ENCODE measurements at places on chromosomes 16 and 17.

DNA sequence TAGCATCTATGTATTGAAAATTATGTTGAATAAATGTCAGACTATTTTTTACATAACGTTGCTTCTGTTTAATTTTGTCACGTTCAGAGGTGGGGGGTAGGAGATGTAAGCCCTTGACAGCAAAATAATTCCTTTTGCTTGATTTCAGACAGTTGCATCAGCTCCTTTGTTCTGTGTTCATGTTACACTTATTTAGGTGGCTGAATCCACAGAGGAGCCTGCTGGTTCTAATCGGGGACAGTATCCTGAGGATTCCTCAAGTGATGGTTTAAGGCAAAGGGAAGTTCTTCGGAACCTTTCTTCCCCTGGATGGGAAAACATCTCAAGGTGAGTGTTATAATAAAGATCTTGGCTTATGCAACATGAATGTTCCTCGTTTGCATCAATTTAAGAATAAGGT is 4.5 kb downstream of the HERPUD1 start:
- DNase-seq = no peak

GRCh38 chr16:79264237-79265109 is 336.1 kb downstream of the MAF start:
- no peak for DNase-seq

DNA sequence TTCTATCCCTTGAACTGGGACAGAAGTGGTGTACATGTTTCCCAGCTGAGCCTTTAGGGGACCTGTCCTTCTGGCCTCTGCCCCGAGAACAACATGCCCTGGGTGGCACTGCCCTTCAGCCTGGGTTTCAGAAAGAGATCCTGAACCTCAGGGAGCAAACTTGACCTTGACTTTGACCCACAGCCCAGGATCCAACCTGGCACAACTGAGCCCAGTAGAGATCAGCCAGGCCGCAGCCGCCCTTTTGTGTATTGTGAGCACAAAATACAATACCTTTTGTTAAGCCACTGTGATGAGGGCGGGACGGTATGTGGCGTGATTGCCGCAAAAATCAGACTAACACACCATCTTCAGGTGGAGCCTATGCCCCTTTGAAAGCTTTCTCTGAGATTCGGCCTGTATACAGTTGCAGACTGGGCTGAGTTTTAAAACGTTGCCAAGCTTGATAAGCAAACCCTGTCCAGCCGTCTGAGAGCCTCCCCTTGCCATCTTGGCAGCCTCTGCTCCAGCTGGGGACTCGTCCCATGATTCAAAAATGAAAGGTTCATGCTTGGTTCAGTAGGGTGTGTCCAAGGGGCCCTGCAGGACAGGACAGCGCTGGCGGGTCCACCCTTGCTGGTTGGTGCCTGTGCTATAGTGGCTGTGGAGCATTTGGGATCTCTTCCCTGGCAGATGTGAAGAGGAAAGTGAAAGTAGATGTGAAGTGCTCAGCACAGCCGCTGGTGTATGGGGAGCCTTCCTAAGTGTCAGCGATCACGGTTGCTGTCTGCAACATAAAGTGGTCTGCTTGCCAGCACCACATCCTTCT is 40.3 kb downstream of the FOXL1 start:
- DNase-seq = no peak

DNA sequence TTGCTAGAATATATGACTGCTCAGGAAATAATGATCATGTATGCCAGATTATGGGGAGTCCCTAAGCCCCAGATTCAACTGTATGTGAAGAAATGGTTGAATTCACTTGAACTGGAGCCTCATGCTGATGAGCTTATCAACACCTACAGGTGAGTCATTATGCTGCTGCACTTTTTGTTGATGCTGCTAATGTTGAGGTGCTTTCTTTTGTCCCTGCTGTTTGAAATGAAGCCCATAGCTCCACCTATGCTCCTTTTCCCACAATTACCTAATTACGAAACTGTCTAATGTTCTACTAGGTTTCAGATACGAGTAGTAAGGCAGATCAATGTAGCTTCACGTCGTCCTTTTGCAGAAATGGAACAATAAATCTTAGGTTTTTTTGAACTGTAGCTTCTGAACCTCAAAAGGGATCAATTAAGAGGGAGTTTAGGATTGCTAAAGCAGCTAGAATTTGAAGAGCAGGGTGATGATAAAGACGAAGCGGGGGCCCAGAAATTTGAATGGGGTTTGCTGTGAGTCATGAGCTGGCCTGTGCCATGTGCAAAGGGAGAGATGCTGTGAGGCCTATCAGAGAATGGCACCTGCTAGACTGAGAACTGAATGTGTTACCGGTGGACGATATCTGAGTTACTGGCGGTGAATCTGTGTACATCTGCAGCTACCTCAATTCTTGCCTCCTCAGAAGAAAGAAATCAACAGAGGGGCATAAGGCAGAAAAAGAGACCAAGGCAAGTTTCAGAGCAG is 6.1 kb upstream of the UQCRC2 start:
- DNase-seq = no peak

- DNase-seq = no peak
Measured at GRCh38 chr17:72862276-72862999, 230.1 kb downstream of the SLC39A11 start.
